ENCODE measurements at places on chromosomes 7 and 10.
A peak's percentile ranks its signal among the peaks of the same experiment; 100 is the strongest.

- no peak for DNase-seq
These were observed 9.6 kb upstream of the AGR3 start for GRCh38 chr7:16891338-16891737.

DNA sequence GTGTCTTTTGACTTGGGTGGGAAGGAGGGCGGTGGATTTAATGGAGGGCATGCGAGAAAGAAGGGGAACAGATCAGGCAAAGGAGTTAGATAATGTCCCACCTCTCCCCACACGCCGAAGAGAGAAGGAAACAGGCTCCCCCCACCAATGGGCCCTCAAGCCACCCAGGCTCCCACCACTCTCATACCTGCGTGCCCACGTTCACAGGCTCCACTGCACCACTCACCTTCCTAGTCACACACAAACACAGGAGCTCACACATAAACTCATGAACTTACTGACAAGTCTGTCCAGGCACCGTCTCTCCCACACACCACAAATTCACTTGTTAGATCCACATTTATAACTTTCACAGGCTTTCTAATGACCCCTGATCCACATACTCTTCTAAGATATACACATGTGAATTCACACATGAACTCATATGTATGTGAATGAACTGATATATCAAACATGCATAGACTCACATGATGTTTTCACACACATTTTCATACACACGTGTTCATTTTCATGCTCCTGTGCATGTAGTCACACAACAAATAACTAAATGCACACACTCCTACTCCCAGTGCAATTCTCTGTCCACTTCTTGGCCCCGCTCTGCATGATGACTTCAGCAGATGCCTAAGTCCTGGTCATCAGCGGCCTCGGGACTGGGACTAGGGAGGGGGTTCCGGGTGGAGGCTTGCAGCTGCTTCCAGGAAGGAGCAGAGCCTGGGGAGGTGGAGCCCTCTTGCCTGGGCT is 1.5 kb downstream of the LZTS2 start:
- peak; percentile 16 for DNase-seq

DNA sequence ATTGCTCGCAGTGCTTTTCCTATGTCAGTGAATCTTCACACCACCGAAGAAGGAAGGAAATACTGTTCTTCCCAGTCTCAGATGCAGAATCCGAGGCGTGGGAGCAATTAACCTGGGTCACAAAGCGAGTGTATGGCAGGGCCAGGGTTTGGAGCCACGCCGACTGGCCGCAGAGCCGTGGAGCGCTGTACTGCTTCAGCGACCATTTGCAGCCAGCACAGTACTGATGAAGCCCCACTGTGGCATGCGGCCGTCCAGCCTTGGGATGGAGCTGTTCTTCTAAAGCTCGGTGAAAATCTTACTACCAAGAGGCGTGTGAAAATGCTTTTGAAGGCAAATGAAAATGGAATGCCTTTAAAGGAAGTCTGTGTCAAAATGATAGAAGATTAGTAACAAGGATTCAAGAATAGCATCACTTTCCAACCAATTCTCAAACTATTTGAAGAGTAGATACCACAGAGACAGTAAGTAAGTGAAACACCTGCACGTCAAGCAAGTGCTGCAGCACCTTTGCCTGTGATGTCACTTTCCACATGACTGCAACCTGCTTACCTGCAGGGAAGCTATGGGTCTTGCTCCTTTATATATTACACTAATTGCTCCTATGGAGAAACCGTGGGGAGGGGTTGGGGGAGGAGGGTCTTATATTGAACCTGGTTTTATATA is 4.9 kb downstream of the PPP2R2D start:
- no peak for DNase-seq

DNA sequence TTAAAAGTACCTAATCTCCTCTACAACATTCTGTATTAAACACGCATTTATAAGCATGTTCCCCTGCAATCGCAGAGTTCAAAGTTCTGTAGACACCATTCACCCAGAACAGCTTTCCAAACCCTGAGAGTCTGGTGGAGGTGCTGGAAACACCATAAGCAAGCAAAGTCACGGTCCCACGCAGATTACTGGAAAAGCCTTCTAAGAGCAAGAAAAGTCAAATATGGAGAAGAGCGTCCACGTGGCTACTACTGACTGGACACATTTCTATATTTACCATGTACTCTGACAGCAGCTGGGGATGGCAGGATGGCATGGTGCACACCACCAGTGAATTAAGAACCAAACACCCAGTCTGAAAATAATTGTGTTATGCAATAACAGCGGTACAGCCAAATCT is 97.7 kb downstream of the PARD3 start:
- DNase-seq, result no peak

DNA sequence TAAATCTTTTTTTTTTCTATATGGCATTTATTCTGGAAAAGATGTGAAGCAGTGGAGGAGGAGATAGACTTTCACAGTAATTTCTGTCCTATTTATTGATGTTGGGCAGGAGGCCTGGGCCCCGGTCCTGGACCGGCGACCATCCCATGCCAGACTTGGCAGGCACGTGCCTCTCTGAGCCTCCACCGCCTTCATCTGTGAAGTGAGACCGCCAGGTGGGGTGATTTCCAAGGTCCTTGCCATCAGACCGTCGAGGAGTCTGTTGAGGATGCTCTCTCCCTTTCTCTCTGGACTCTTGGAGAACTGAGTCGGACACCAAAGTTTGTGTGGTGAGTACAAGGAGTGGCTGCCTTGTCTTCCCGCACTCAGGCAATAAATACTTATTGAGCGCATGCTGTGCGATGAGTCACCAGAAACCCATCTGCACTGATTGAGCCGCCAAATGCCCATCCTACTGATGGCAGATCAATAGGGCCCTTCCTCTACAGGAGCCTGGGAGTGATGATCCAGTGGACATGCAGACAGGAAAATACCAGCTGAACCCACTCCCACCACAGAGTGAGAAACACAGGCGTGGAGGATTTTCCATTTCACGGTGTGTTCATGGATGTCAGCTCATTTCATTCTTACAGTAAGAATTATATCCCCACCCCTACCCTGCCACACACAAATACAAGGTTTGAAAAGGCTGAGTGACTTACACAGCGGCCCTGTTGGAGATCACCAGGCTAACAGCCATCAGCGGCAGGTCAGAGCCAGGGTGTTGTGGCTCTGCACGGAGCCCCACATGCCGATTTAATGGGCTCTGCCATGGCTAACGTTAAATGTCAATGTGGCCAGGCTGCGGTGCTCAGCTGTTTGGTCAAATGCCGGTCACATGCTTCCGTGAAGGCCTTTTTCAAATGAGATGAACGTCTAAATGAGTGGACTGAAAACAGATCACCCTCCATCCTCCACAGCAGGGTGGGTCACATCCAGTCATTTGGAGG is 11.5 kb upstream of the PRKAG2 start:
- no peak for DNase-seq

GRCh38 chr10:16195178-16195769 is 241.5 kb upstream of the PTER start:
- DNase-seq, result no peak

GRCh38 chr7:31069860-31070555 is 17.9 kb downstream of the ADCYAP1R1 start:
- no peak for DNase-seq

DNA sequence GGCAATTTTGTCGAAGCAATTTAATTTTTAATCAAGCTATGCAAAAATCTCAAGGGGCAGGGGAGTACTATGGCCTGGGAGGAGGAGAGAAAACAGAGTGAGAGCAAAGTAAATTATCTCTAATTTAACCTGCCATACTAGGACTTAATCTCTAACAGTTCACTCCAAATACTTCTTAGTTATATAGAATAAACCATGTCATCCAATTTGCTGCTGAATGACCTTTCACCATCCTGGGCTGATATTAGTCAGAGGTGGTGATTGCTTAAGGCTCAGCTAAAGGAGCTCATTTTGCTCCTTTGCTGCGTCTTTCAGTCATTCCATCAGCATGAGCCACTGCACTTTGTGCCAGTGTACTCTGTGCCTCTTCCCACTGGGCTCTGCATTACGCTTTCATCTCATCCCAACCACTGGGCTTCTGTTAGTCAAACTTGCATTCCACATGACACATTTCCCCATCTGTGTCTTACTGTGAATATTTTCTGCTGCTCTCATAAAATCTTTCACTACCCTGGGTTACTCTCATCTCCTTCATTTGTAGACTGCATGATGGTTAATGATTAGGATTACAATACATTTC is 84.3 kb downstream of the CD36 start:
- DNase-seq, result peak; percentile 58

- no peak for DNase-seq
These were observed 69.5 kb downstream of the ZNF800 start for GRCh38 chr7:127322832-127323493.

DNA sequence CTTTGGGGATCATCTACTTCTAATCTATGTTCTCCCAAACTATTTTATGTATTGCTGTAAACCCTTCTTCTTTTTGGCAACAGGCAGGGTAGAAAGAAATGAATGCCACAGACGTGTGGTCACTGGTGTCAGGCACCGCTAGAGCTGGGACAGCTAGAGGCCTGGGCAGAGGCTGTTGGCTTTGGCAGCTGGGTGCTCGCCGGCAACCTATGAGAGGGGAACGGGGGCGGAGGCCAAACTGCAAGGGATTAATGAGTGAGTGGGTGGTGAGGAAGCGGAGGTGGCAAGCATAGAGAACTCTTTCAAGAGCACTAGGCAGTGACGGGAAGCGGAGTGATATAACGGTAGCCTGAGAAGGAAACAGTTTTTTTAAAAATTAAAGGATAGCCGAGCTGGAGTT is 78.5 kb downstream of the CREB5 start:
- DNase-seq, result no peak

DNA sequence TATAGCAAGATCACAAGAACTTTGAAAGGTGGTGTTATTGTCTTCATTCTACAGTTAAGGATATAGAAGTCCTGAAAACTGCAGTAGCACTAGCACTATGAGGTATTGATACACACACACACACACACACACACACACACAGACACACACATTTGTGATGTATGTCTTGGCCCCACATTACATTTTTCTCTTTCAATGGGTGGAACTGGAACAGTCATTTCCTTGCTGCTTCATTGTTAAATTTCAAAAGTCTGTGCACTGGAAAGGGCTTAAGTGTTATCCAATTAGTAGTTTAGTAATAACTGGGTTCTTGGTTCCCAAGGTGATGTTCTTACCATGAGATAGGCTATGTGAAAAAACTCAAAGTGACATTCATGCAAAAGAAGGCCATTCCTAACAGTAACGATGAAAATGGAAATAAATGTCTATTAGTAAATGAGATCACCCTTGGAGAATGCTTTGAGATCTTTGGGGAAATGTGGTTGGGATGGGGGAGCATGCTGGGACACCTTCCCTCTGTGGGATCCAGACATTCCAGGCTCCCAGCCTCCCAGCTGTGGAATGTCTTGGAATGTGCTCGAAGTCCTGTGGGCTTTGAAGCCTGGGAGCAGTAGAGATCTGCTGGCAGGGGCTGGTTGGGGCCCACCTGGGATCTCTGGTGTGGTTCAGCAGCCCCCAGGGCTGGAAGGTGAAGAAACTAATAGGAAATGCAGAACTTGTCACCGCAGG is 37.4 kb upstream of the CALD1 start:
- DNase-seq, result no peak

DNA sequence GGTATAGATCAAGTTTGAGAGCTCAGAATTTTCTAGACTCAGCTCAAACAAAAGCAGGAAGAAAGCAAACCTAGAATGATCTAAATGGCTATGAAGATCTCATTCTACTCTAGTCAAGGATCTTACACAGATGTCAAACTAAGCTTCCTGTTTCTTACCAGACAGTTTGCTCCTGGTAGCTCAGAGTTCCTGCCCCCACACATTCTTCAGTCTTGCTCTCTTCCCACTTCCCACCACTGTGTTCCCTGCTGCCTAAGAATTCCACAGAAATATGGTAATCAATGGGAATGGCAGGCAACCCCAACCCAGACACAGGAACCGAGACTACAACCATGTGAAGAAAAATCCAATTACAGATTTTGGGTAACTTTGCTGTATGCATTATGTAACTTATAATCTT is 133.4 kb upstream of the PTN start:
- DNase-seq, result no peak

GRCh38 chr10:18554479-18554878 is 96.9 kb downstream of the NSUN6 start:
- DNase-seq, result no peak

- DNase-seq, result no peak
These were observed 390.3 kb downstream of the KCNMA1 start for GRCh38 chr10:77247031-77247990.

DNA sequence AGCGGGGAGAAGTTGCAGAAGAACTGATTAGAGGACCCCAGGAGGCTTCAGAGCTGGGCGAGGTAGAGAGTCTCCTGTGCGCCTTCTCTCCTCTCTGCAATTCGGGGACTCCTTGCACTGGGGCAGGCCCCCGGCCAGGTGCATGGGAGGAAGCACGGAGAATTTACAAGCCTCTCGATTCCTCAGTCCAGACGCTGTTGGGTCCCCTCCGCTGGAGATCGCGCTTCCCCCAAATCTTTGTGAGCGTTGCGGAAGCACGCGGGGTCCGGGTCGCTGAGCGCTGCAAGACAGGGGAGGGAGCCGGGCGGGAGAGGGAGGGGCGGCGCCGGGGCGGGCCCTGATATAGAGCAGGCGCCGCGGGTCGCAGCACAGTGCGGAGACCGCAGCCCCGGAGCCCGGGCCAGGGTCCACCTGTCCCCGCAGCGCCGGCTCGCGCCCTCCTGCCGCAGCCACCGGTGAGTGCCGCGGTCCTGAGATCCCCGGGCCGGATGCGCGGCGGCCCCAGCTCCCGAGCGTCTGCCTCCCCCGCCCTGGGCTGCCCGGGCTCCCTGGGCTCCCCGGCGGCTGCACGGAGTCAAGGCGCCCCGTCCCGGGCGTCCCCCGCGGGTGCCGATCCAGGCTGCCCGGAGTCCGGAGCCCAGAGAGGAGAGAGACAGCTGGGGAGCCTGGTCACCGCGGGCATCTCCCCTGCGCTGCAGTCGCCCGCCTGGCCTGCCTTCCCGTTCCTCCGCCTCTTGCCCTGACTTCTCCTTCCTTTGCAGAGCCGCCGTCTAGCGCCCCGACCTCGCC is at the start of gene PLAU:
TSS of gene PLAU (plus strand) at position 369 of the 789 bp plus-strand sequence. CDS start 424 bp downstream, outside the sequence.
- no peak for DNase-seq

DNA sequence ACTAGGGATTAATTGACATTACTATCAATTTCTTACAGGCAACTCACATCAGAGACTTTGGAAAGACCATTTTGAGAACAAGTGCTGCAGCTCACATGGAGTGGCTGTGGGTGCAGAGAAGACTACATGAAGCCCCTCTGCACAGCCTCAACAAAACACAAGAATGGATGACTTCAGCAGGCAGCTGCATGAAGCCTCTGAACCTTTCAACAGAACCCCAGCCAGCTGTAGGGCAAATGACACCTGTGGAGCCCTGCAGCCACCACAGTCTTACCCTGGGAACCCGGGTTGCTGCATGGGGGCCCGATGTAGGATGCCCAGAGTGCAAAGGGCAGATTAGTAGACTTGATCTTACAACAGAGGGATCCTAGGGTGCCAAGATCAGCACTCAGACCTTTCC is 62.0 kb upstream of the CAMK2B start:
- DNase-seq, result no peak

Measured in GOT3 (cell line).